T-helper 2 cell treated with Interferon-gamma antibody and Interleukin-4, amounts not matched to agents 5 μg/mL and 100 μg/mL, for 36 hours (primary cell): ENCODE measurements at places on chromosomes 7 and 10.

DNA sequence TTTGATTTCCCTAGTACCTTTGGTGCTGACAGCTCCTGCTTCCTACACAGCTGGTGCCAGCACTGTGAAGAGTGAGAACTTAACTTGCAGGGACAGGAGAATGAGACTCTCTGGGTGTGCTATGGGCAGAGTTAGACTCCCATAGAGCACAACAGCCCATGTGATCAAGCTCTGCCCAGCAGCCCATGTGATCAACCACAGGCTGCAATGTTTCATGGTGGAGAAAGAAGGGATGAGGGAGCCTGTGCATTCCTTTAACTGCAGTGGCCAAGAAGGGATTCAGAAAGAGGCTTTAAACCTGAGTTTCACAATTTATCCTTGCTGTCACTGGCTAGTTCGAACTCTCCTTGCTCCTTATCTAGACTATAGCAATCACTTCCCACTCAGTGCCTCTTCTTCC lies 10.0 kb upstream of the MEST start:
- no peak for DNase-seq

GRCh38 chr10:15391491-15391890 lies 20.4 kb upstream of the FAM171A1 start:
- DNase-seq, result no peak

GRCh38 chr7:587767-588166 lies 68.1 kb upstream of the PDGFA start:
- no peak for DNase-seq

GRCh38 chr7:15801551-15801950 lies 115.1 kb upstream of the MEOX2 start:
- no peak for DNase-seq

DNA sequence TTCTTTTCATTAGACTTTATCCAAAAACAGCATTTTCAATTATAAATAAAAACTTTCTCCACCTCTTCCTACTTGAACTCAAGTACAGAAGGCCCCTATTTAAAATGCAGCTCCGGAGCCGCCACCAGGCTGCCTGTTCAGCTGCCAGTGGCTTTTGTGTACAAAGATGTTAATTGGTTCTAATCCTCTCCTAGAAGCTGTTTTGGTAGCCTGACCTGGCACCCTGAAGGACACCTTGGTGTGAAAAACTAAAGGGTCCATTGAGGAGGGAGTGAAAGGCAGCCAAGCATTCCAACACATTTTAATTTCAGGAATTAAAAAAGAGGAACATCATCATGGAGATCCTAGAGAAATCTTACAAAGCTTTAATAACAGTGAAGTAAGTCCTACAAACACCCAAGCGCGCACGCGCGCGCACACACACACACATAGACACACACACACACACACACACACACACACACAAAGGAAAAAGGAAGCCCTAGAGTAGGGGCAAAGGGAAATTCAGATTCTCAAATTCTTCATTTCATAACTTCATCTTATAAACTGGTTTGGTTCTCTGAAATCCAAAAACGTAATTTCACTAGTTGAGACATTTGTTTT lies 41.4 kb downstream of the VAX1 start:
- no peak for DNase-seq

GRCh38 chr7:24191362-24191761 lies 92.6 kb upstream of the NPY start:
- DNase-seq, result no peak

GRCh38 chr10:80691441-80691840 lies 153.7 kb downstream of the SH2D4B start:
- DNase-seq, result no peak
